Mucosa of gallbladder (tissue), 1 donor: ENCODE measurements at places on chromosomes 7 and 10. TPM values are rescaled to one million over a fixed set of nuclear protein-coding genes. Genes with fewer than 3 reads are reported as not detected.
A peak's percentile ranks its signal among the peaks of the same experiment; 100 is the strongest.

The SLC18A2 gene
- total RNA-seq, result 5.7 TPM

The EPHB6 gene
- 16.7 TPM for total RNA-seq

The PRR15 gene
- total RNA-seq, result 46.1 TPM

The FKBP6 gene
- not detected for total RNA-seq

GRCh38 chr7:100899432-100899831 lies 3.7 kb upstream of the ACHE start:
- no peak for DNase-seq

The IGF2BP3 gene
- 0.66 TPM for total RNA-seq

The ABCA13 gene
- total RNA-seq, result 2.8 TPM

DNA sequence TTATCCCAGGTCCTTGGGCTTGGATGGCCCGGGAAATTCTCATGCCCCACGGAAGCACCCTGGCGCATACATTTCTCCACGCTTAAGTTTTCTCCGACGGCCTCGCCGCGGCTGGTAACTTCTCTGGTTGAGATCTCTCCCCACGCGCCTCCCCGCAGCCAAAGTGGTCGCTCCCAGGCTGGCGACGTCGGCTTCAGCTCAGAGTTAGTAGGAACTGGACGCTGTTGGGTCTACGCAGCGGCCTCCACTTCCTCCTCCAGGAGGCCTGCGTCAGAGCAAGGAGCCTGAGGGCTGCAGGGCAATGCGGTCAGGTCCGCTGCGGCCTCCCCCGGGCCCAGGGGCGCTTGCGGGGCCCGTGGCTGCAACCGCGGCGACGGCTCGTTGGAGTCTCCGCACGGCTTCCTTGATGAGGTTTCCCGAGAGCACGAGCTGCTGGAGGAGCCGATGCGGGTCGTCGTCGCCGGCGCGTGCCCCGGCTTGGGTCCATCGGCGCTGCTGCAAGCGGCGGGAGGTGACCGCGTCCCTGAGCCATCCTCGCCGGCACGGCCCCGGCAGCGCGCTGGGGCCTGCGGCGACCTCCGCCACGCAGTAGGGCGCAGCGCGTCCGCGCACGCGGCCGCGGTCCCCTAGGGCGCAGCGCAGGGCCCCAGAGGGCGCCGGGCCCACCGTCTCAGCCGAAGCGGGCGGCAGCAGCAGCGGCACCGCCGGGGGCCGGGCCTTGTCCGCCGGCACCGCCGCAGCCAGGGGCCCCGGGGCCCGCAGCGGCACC lies 744 bp downstream of the FRAT2 start:
- DNase-seq, result peak; percentile 40

DNA sequence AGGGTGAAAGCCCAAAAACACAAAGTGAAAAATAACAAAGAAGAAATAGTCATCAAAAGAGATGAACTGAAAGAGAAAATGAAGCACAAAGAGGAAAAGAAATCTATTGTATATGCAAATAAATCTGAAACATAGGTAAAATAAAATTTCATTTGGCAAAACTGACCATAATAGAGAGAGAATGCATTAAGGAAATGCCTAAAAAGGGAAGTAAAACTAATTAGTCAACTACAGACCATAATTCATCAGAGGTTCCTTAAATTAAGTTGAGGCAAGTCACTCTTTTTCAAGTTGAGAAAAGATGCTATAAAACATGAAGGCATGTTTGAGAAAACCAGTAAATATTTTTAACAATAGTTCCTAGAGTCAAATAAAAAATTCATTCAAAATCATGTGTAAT lies 233.3 kb downstream of the LRRN3 start:
- DNase-seq, result no peak

DNA sequence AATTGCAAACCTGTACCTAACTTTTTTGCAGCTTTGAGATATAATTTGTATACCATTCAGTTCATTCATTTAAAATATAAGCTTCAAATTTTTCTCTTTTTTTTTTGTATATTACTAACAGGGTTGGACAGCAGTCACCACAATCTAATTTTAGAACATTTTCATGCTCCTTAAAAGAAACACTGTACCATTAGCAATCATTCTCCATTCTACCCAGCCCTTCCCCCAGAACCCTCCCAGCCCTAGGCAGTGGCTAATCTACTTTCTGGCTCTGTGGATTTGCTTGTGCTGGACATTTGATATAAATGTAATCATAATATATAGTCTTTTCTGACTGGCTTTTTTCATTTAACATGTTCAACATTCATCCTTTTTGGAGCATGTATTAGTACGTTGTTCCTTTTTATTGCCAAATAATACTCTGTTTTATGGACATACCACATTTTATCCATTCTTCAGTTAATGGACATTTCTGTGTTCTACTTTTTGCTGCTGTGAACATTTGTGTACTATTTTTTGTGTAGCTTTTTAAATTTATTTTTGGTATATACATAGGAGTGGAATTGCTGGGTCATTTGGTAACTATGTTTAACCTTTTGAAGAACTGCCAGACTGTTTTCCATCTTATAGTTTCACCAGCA lies 40.9 kb upstream of the ST7 start:
- DNase-seq, result no peak

GRCh38 chr10:121465215-121465614 lies 133.0 kb downstream of the FGFR2 start:
- DNase-seq, result no peak

DNA sequence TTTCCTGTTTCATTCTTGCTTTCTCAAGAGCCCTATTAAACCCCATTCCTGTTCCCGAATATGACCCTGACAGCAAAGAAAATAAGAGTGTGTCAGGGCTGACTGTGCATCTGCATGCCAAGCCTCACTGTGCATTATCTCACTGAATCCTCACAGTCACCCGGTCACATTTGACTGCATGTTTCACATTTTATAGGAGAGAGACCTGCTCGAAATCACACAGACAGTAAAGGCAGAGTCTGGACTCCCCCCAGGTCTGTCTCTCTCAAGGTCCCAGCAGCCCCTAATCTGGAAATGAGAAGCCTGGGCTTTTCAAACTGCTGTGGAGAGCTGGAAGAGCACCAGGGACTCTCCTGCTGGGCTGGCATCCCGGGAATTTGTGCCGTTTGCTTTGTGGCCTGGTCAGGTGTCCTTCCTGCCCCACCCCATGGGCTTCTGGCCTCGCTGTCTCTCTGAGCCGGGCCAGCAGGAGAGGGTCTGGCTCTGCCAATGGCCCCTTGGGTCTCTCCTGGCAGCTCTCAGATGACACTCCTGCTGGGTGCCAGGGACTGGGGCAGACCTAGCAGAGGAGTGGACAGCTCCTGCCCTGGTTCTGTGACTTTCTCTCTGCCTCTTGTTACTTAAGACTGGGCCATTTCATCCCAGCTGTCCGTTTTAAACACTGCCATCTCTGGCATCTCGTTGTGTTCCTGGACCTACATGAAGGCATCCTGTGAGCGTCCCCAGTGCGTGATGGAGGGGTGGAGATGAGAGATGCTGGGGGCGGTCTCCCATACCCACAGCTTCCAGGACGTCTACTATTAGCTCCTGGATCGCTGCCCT lies 173.6 kb downstream of the ARHGAP12 start:
- DNase-seq, result no peak

DNA sequence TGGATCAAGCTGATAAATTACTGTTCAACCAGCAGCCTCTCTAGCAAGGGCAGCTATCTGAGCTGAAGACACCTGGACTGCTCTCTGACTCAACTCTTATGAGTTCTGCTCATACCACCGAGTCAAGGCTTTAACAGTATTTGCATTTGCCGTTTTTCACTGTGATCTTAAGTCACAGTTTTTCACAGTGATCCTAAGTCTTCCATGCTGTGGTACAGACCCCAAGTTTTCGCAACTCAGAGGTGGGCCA lies 31.3 kb downstream of the PIP4K2A start:
- DNase-seq, result no peak

DNA sequence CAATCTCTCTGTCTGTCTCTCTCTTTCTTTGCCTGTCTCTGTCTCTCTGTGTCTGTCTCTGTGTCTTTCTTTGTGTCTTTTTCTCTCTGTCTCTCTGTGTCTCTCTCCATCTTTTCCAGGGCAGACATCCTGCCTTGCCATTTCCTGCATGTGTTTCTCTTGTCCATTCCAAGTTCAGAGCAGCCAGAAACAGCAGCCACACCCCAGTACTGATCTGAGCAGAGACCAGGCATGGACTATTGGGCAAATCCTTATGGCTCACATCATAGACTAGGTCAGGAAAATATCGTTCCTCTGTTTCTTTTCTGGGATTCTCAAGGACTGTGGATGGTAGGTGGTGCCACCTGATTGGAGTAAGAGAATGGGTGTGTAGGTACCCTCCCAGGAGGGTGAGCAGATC lies 95.8 kb downstream of the RAMP3 start:
- DNase-seq, result no peak

GRCh38 chr10:4243651-4244050 lies 458.6 kb upstream of the KLF6 start:
- no peak for DNase-seq

GRCh38 chr10:102645388-102645740 lies 1.1 kb downstream of the TRIM8 start:
- DNase-seq, result peak; percentile 83

DNA sequence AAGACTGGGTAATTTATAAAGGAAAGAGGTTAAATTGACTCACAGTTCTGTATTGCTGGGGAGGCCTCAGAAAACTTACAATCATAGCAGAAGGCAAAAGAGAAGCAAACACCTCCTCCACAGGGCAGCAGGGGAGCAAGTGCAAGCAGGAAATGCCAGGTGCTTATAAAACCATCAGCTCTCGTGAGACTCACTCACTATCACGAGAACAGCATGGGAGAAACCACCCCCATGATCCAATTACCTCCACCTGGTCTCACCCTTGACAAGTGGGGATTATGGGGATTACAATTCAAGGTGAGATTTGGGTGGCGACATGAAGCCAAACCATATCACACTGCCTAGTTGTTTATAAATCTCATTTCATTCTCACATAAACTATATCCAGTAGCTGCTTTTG lies 28.0 kb upstream of the CPN1 start:
- no peak for DNase-seq

- DNase-seq, result peak; percentile 44
Observed at GRCh38 chr7:116271963-116272886, 61.9 kb downstream of the TES start.

GRCh38 chr7:26787701-26788100 lies 76.7 kb downstream of the SKAP2 start:
- DNase-seq, result no peak

The WDR91 gene
- 18.6 TPM for total RNA-seq

GRCh38 chr10:128405450-128405849 lies 279.2 kb upstream of the MKI67 start:
- DNase-seq, result no peak

GRCh38 chr10:44279426-44280126 lies 105.3 kb downstream of the CXCL12 start:
- no peak for DNase-seq

GRCh38 chr10:124802313-124802675 lies 675 bp downstream of the ABRAXAS2 start:
- DNase-seq, result no peak

DNA sequence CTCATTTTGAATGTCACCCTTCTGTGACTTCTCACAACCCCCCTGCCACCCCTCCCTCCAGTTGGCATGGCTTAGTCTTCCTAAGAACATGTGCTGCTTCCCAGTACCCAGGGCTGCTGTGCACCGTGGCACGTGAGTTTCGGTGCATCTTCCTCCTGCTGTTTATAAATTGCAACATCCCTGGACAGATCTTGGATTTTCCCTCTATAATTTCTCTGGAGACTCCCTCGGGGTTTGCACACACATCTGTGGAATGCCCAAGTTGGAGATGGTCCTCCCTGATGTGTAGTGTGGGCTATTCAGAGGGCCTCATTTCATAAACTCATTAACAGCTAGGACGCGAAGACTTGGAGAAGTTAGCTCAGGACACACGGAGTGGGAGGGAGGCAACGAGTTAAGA lies 52.9 kb downstream of the IKZF1 start:
- no peak for DNase-seq

DNA sequence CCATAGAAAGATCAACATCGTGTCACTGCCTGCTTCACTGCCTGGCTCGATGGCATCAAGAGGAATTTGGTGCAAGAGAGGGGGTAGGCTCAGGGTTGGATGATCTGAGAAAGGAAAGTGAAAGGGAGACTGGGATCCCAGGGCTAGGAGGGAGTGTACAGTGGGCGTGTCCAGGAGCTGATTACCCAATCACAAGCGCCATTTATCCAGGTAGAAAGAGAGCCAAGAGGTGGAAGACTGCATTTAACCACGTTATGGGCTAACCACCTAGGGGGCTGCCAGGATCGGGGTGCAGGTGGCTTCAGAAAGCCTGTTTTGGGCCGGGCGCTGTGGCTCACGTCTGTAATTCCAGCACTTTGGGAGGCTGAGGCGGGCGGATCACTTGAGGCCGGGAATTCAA lies 10.3 kb downstream of the PODXL start:
- DNase-seq, result no peak

The SAMD9L gene
- 6.4 TPM for total RNA-seq

DNA sequence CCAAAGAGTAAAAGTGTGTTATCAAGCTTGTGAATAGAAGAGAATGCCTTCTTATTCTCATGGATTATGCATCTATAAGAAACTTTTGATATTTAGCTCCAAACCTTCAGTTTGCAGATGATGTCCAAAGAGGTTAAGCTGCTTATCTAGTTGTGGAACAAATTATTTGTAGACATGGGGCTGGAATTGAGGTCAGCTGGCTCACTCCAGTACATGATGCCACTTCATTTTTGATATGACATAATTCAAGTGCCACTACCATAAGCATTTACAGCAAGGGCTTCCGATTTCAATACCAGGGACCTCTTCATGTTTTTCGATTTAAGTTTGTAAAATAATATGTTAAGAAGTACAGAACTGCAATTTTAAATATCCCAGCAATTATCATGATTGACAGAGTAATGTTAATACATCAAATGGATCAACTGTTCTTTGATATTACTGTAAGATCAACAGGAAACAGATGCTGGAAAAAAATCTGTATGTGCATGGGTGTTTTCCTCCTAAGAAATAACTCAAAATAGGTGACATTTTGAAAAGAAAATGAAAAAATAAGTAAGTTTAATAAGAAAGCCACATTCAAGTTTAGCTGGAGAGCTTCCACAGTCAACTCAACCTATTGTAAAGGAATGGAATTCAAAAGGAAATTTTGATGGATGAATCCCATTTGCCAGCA lies 12.7 kb downstream of the FAM3C start:
- no peak for DNase-seq

The ANKRD61 gene
- total RNA-seq, result not detected

DNA sequence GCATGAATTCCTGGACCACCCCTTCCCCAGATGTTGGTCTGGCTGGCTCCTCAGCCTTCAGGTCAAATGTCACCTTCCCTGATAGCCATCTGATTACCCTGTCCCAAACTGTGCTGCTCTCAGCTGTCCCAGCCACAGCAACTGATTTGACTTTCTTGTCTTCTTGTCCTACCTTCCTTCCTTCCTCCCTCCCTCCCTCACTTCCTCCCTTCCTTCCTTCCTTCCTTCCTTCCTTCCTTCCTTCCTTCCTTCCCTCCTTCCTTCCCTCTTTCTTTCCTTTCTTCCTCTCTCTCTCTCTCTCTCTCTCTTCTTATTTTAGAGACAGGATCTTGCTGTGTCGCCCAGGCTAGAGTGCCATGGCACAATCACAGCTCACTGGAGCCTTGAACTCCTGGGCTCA lies 242.5 kb downstream of the RPS24 start:
- no peak for DNase-seq

GRCh38 chr7:51303142-51303525 lies 13.5 kb downstream of the COBL start:
- no peak for DNase-seq

- DNase-seq, result no peak
Observed at GRCh38 chr10:327889-328852, 192.9 kb downstream of the ZMYND11 start.
